ENCODE measurements at places on chromosomes 11 and 22.

GRCh38 chr22:25760848-25761595 is 19.0 kb downstream of the MYO18B start:
- DNase-seq, result no peak

- DNase-seq, result no peak
Measured at GRCh38 chr11:95242091-95242844, 11.3 kb upstream of the SESN3 start.

DNA sequence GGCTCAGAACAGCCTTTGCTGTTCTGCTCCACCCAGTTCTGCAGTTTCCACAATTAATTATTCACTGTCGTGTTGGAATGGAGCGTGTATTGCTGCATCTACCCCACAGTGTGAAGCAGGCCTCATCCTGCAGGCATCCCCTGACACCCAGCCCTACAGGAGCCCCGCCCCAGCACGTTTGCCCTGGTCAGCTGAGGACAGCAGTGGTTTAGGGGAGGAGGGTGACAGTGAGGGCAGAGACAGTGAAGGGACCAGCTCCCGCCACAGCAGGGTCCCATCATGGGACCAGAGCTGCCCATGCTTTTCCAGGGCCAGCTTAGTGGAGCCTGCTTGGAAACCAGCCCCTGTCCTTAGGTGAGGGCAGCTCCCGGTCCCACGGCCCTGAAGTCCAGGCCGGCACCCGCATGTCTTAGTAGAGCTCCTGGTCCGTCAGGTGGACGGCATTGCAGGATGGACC is 273.0 kb downstream of the TBC1D22A start:
- no peak for DNase-seq

DNA sequence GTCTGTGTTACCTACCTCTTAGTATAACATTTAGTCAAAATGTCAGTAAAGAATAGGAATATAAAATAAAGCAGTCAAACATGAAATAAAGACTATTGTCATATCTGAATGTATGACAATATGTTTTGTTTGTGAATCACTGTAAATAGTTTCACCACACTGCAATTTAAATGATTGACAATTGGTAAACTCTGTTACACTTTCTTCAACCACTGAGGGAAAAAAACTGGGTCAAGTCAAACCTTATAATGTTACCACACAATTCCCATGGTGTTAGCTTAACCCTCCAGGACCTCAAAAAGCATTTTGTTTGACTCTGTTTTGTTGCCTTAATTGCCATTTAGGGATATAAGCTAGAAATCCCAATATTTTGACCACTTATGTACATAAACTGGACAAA is 10.5 kb upstream of the MMP13 start:
- DNase-seq, result no peak

- no peak for DNase-seq
Measured at GRCh38 chr11:2760196-2760871, 60.5 kb upstream of the KCNQ1OT1 start.

GRCh38 chr11:23370580-23371275 is 510.5 kb upstream of the CCDC179 start:
- DNase-seq, result no peak

GRCh38 chr22:47202819-47203553 is 440.5 kb downstream of the TBC1D22A start:
- no peak for DNase-seq

GRCh38 chr11:131889146-131889577 is 518.7 kb downstream of the NTM start:
- no peak for DNase-seq

GRCh38 chr11:109788948-109789490 is 304.2 kb upstream of the ZC3H12C start:
- no peak for DNase-seq

GRCh38 chr11:119783466-119784400 is 54.7 kb upstream of the NECTIN1 start:
- no peak for DNase-seq

GRCh38 chr11:95339086-95339901 is 108.3 kb upstream of the SESN3 start:
- DNase-seq, result no peak

GRCh38 chr11:133266986-133267385 is 265.3 kb downstream of the OPCML start:
- no peak for DNase-seq

- DNase-seq, result no peak
Measured at GRCh38 chr11:30488304-30488998, 97.7 kb downstream of the MPPED2 start.

DNA sequence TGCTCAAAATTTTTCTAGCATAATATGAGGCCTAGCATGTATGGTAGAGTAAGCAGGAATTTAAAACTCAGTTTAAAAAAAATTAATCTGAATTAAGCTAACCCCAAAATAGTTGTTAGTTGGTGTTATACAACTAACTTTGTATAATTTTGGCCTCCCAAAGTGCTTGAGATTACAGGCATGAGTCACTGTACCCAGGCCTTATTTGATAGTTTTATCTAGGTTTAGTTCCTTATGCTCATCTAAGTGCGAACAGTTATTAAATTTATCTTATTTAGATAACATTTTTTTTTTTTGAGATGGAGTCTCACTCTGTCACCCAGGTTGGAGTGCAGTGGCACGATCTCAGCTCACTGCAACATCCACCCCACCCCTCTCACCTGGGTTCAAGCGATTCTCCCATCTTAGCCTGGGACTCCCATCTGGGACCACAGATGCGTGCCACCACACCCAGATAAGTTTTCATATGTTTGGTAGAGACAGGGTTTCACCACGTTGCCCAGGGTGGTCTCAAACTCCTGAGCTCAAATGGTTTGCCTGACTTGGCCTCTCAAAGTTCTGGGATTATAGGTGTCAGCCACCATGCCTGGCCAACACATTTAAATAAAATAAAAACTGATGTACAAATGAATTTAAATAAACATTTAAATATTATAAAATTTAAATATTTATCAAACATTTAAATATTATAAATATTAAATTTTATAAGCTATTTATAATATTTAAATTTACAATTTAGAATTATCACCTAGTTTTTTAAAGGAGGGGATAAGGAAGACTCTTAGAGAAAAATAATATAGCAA is 7.5 kb downstream of the IL18 start:
- DNase-seq, result no peak

- DNase-seq, result no peak
Measured at GRCh38 chr11:73225001-73225686, 7.1 kb downstream of the P2RY2 start.

DNA sequence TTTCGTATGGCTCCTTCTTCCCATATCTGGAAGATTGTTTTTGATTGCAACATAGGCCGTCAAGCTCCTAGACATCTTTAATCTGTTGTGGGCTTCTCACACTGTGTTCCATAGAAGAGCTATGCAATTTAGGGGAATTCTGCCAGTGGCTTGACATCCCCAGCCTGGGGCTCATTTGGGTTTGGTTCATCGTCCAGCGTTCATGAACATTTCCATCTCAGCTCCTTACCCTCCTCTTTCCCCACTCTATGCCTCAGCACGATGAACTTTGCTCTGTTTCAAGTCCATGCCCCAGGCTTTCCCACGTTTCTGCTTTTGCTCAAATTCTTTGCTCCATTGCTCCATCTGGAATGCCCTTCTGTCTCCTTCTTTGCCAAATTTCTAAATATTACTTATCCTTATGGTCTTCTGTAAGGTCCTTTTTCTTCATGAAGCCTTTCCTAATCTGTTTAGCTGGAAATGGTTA is 26.1 kb upstream of the CLMP start:
- DNase-seq, result no peak

GRCh38 chr11:86749376-86749775 is 51.0 kb upstream of the PRSS23 start:
- no peak for DNase-seq

GRCh38 chr11:76166314-76166713 is 40.0 kb downstream of the WNT11 start:
- DNase-seq, result no peak

- DNase-seq, result peak; percentile 56
Measured at GRCh38 chr11:108223348-108224149, 682 bp downstream of the ATM start.

GRCh38 chr22:36102995-36103394 is 57.6 kb downstream of the APOL3 start:
- no peak for DNase-seq

- no peak for DNase-seq
Measured at GRCh38 chr11:8356721-8357504, 93.2 kb upstream of the LMO1 start.

GRCh38 chr22:50264946-50265669 is 3.6 kb upstream of the MAPK12 start:
- DNase-seq, result no peak

DNA sequence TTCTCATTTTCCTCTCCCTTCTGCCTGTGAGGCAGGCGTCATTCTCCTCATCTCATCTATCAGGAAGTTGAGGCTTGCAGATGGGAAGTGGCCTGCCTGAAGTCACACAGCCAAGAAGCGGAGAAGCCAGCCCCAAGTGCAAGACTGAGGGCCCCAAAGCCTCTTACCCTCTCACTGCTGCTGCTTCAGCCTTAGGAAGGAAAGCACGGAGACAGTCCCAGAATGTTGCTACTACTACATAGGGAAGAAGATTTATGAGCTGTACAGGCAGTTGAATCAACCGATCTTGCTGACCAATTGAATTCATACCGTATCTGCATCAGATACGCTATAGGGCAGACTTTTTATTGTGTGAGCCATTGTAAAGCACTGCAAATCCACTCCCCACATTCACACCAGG is 89.0 kb downstream of the CWC15 start:
- no peak for DNase-seq

DNA sequence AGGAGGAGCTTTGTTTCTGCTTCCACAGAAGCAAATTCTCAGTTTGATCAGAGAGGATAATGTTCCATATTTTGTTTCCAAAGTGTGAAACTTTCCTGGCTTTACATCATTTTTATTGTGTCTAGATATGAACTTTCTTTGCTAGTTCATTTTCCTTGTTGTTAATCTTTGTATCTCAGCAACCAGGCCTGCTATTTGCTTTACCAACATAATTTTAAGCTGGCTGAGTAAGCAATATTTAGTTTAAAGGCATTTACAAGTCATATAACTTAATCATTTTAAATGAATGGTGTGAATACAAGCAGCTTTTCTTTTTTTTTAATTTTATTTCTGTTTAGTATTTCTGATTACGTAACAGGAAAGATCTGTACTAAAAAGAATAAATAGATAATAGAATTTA is 15.2 kb downstream of the NUCB2 start:
- DNase-seq, result no peak

DNA sequence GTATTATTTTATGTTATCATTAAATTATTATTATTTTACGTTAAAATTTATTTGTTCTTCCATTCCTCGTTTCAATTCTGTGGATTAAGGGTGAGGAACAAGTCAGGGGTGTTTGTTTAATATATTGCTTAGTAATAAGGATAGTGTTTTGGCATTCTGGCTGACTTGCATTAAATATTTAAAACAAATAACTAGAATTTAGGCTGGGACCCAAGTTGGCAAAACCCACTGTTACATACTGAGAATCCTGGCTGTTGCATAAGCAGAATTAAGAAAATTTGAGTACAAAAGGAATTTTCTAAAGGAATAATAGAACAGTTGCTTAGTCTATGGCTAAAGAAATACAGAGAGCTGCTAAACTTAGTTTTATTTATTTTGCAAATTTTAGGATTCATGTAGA is 196.4 kb downstream of the GUCY1A2 start:
- DNase-seq, result no peak
